ENCODE measurements at places on chromosomes 7 and 10.
A peak's percentile ranks its signal among the peaks of the same experiment; 100 is the strongest.

DNA sequence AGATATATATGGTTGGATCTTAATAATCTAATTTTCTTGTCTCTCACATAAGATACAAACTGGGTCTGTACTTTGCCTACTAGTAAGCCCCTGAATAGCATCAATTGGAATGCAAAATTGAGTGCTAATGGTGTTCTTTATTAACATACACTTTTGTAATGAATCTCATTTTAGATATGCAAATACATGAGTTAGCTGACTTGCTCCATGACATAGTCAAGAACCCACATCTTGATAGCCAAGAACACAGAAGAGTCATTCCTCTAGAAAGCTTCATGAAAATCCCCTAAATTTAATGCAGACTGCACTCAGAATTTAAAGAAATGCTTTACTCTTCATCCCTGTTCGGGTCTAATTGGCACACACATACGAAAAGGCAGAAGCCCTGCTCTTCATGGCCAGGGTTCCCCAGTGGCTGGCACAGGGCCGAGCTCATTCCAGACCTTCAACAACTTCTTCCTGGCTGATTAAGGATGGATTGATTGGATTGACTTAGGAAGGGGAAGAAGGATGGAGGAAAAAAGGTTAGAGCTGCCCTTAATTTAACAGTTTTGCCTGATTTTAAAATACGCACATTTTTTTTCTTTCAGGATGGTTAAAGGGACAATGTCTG lies 431.1 kb upstream of the KLF6 start:
- no peak overlapping the region for H3K4me3 ChIP-seq
- DNase-seq, result no peak
- no peaks in the 10 kb centered on the region for H3K4me1 ChIP-seq
- no peaks in the 10 kb centered on the region for H3K36me3 ChIP-seq

DNA sequence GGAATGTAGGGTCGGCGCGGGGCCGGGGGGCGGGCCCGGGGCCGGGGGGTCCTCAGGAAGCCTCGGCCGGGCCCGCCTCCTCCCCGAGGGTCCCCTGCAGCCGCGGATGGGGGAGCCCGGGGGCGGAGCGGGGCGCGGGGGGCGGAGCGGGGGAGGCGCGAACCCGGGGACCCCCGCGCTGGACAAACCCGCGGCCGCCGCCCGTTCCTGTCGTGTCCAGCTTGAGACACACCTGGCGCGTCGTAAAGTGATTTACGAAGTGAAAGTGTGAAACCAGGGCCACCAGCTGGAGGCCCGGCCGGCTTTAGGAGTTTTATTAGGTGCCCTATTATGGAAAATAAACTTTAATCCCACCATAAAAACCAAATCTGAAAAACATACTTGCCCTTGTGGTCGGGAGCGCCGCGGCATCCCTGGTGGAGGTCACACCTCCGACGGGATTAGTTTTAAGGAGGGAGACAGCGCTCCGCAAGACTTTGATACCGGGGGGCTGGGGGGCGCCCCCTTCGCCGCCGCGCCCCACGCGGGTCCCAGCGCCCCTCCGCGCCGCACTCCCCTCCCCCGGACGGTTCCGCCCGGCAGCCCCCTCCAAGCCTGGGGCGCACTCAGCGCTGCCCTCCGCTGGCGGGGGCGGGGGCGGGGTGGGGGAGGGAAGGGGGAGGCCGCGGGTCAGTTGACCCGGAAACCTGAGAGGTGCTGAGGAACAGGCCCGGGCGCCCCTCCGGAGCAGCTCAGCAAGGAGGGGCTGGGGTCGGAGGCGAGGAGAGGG lies 10.3 kb downstream of the MNX1 start:
- H3K27ac ChIP-seq, result no peak overlapping the region
- H3K36me3 ChIP-seq, result peaks cover 2% of the 10 kb centered on the region
- H3K4me1 ChIP-seq, result peaks cover 25% of the 10 kb centered on the region
- peaks cover 76% of the 10 kb centered on the region for H3K27me3 ChIP-seq
- no peak for DNase-seq

- H3K27me3 ChIP-seq, result no peaks in the 10 kb centered on the region
- no peaks in the 10 kb centered on the region for H3K4me1 ChIP-seq
- no peak for DNase-seq
- peaks cover 36% of the 10 kb centered on the region for H3K36me3 ChIP-seq
- no peak overlapping the region for H3K27ac ChIP-seq
Observed at GRCh38 chr10:94351089-94351488, 11.7 kb downstream of the NOC3L start.

GRCh38 chr10:117400329-117400728 lies 25.1 kb upstream of the PDZD8 start:
- peaks cover 2% of the 10 kb centered on the region for H3K27me3 ChIP-seq
- H3K4me1 ChIP-seq, result no peaks in the 10 kb centered on the region
- no peak overlapping the region for H3K27ac ChIP-seq

DNA sequence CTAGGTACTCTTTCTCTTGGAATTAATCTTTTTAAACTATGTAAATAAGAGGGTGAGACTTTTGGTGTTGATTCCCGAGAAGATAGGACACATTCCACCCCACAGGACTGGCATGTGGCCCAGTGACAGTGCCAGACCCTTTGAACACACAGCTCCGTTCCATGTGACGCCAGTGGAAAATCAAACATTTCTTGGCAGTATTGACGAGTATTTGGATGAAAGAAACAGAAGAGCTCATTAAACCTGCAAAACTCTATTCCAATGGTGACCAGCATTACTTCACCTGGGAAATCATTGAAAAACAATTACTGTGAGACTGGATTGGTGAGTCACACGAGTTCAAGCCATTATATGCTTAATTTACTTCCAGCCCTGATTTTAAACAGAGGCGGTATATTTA lies 25.8 kb downstream of the AKR1E2 start:
- H3K27ac ChIP-seq, result no peak overlapping the region
- no peak for DNase-seq
- H3K4me3 ChIP-seq, result no peak overlapping the region
- peaks cover 15% of the 10 kb centered on the region for H3K4me1 ChIP-seq

DNA sequence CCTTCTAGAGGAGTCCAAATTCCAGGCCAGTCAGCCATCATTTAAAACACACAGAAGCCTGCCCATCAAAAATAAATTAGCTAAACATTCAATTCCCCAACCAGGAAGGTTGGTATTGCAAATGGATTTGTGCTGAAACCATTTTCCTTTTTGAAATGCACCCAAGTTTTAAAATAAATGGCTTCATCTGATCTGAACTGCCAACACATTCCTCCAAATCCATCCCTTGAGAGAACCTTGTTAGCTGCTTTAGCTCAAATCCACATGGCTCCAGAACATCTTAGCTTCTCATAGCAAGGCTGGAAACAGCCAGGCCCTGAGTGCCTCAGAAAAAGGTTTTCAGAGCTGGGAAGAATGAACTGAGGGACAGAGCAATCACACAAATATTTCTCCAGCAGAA lies 306.3 kb downstream of the FZD1 start:
- no peak for DNase-seq
- no peak overlapping the region for H3K4me3 ChIP-seq
- no peaks in the 10 kb centered on the region for H3K36me3 ChIP-seq
- H3K27me3 ChIP-seq, result no peaks in the 10 kb centered on the region
- H3K27ac ChIP-seq, result no peak overlapping the region
- H3K4me1 ChIP-seq, result no peaks in the 10 kb centered on the region

DNA sequence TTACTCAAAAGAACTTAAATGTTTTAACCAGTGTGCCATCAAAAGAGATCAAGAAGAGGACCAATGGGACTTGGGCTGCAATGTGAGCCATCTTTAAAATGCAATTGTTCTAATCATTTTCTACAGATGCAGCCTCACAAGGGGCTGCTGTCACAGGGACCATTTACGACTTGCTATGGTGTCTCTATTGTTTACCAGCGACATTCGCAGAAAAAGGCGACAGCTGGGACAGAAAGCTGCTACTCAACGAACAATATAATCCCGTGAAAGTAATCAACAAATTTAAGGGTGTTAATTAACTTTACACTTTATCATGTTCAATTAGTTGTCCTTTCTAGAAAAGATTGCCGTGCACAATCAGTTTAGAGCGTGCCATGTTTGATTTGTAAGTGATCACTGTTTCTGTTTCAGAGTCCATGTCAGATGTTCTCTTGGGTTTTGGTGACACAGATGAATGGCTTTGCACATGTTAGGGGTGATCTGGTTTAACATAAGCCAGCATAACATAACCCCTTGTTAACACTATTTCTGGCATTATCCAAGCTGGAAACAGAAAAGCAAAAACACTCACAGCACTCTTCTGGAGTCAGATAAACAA lies 110.8 kb downstream of the HIBADH start:
- no peaks in the 10 kb centered on the region for H3K4me1 ChIP-seq
- H3K27me3 ChIP-seq, result no peaks in the 10 kb centered on the region
- no peak overlapping the region for H3K4me3 ChIP-seq
- H3K36me3 ChIP-seq, result no peaks in the 10 kb centered on the region
- no peak for DNase-seq
- no peak overlapping the region for H3K27ac ChIP-seq

GRCh38 chr7:143504215-143504936 lies 26.7 kb downstream of the TAS2R41 start:
- H3K4me1 ChIP-seq, result no peaks in the 10 kb centered on the region
- no peak for DNase-seq
- H3K27ac ChIP-seq, result no peak overlapping the region
- no peaks in the 10 kb centered on the region for H3K27me3 ChIP-seq
- H3K4me3 ChIP-seq, result no peak overlapping the region

DNA sequence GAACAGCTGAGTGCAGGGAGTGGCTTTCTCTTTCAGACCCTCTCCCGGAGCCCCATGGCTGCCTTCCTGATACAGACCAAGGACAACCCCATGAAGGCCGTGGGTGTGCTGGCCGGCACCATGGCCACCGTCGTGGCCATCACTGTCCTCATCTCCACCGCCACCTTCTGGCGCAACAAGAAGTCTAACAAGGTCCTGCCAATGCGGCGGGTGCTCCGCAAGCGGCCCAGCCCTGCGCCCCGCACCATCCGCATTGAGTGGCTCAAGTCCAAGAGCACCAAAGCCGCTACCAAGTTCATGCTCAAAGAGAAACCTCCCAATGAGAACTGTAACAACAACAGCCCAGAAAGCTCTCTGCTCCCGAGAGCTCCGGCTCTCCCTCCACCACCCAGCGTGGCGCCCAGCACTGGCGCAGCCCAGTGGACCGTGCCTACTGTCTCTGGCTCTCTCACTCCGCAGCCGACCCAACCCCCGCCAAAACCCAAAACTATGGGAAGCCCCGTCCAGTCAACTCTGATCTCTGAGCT lies 11.2 kb downstream of the LRIT2 start:
- no peaks in the 10 kb centered on the region for H3K36me3 ChIP-seq
- H3K4me3 ChIP-seq, result peak overlapping the region; percentile 20
- no peak for DNase-seq
- no peaks in the 10 kb centered on the region for H3K27me3 ChIP-seq
- no peaks in the 10 kb centered on the region for H3K4me1 ChIP-seq
